ENCODE measurements at places on chromosomes 16 and 17.

- DNase-seq, result no peak
Observed at GRCh38 chr16:79127766-79128165, 472.8 kb downstream of the MAF start.

- DNase-seq, result peak; percentile 71
Observed at GRCh38 chr17:82013341-82013740, 9.3 kb downstream of the CENPX start.

DNA sequence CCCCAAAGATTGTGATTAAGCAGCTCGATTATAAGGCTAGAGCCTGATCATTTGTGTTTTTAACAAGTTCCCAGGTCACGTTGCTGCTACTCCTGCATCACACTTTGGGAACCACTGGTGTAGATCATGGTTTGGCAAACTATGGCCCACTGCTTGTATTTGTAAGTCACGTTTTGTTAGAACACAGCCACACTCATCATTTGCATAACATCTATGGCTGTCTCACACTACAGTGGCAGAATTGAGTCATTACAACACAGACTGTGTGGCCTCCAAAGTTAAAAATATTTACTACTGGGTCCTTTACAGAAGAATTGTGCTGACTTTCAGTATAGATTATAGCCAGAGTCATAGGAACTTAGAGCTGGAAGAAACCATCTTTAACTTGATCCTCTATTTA, 515.3 kb upstream of the PSMD7 start:
- DNase-seq, result no peak

GRCh38 chr17:56700919-56701420, 107.5 kb downstream of the NOG start:
- DNase-seq, result no peak

DNA sequence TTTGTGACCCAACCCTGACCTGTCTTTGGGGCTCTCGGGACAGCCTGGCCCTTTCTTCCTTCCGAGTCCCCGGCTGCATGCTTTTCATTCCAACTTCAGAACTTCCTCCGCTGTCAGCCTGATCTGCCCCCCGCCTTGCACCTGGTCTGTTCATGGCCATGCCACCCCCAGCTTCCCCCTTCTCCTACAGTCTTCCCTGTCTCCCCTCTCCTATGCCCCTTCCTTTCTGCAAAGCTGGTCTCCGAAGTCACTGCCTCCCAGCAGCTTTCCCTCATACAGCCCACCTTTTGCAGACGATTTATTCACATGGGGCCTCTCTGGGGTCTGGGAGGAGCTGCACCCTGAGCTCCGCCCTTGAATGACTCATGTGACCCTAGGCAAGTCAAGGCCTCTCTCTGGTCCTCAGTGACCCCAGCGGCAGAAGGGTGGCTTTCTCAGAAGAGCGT, 47.1 kb upstream of the SDK2 start:
- DNase-seq, result no peak

- DNase-seq, result peak; percentile 32
Observed at GRCh38 chr17:61579961-61580360, 11.1 kb downstream of the NACA2 start.
